HFF-Myc (cell line): ENCODE measurements at places on chromosomes 4 and X.

DNA sequence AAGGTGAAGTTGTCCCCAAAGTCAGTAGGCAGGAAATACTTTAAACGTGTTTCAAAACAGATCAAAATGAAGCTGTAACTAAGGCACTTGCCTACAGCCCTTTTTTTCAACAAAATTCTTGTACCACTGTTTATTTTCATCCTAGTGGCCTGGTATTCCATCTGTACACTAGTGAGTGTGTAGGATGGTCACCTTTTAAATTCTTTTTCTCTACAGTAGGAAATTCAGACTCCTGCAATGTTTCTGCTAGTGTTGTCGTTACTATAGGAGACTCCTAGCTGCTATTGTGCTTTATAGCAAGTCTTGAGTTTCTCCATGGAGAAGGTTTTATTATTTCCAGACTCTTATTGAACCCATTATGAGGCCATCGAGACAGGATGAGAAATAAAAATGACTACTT, 7.0 kb upstream of the NHS start:
- no peak for DNase-seq

GRCh38 chr4:108559068-108559793, 61.1 kb upstream of the RPL34 start:
- no peak for DNase-seq

GRCh38 chr4:105715692-105716278, 7.2 kb downstream of the GSTCD start:
- DNase-seq: no peak

GRCh38 chrX:47751670-47752069, 85.0 kb upstream of the ZNF81 start:
- no peak for DNase-seq

- DNase-seq: no peak
Measured at GRCh38 chr4:7705062-7705461, 234.6 kb downstream of the AFAP1 start.

- DNase-seq: no peak
Measured at GRCh38 chr4:83418211-83418610, 37.4 kb downstream of the HELQ start.

DNA sequence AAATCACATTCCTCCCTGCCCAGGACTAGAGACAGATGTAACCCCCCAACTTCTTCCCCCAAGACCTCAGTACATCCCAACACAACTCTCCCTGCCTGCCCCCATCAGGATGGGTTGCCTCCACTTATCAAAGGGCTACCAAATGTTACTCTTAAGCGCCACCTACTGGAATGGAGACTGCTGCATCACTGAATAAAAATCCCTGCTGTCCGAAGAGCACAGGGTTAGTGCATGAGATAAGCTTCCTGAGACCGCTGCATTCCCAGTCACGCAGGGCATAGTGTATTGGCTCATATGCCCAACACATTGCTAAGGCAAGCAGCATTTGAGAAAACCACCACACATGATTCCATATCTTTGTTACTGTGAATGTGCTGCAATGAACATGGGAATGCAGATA, 544.5 kb downstream of the PPP4R3C start:
- no peak for DNase-seq

DNA sequence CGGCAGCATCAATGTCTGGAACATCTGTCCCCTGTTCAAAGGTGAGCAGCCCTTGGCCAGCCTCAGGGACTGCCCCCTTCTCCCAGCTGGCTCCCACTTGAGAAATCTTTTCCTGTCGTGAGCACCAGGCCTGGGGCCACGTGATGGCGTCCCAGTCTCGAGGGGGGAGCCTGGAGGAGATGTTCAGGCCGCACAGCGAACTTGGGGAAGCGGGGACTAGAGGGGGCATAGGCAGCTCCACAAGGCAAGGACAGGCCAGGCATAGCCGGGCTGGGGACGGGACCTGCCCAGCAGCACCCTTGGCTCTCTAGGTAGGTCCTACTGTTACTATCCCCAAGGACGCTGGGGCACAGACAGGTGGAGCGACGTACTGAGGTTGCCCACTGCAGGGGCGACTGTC, 2.7 kb downstream of the SLC6A8 start:
- DNase-seq: no peak

GRCh38 chrX:39513836-39514235, 583.9 kb downstream of the BCOR start:
- DNase-seq: no peak

DNA sequence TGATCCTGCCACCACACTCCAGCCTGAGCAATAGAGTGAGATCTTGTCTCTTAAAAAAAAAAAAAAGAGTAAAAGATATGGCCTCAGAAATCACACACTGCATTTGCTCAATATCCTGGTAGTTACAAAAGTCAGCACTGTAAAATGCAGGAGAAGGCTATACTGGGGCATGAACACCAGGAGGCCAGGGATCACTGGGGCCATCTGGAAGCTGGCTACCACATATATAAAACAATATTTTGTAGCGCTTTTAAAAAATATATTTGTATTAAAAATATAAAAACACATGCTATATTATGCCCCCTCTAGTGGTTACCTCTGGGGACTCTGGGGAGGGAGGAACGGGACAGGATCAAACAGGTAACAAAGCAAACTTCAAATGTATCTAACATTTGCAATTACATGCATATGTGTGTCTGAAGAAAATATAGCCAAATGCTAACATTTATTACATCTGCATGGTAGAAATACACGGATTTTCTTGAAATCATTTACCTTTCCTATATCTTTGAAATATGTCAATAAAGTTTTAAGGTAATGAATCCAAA, 4.0 kb downstream of the C4orf46 start:
- DNase-seq: peak; percentile 3

- no peak for DNase-seq
Measured at GRCh38 chr4:18162453-18162852, 140.9 kb upstream of the LCORL start.

DNA sequence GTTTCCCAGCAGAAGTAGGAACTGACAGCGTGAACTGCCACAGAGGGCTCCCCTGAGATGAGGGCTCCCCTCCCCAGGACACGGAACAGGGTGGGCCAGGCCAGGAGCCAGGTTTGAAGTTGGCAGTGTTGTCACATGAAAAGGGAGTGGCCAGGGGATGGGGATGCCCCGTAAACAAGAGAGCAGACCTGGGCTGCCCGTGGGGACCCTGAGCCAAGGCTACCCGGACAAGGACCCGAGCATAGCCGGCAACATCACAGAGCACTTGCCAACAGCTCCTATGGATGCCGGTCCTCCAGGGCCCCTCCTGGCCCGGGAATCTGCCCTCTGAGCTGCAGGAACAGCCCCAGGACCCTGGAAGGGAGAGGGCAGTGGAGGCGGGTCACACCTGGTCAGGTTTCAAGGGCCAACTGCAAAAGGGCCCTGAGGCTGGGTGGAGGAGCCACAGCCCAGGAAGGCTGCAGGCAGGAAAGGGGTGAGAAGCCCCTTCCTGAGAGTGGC, 102.1 kb downstream of the CPZ start:
- no peak for DNase-seq

DNA sequence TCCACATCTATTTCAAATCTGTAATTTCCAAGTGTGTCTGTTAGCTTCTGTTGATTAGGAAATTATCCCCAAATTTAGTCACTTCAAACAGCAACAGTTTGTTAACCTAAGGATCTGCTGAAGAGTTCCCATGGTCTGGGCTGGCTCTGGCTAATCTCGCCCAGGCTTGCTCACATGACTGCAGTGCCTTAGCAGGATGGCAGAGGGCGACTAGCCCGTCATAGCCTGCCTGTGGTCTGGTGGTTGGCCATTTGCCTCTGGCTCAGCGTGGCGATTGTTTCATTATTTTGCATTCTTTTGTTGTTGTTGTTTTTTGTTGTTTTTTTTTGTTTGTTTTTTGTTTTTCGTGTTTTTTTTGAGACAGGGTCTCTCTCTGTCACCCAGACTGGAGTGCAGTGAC, 264.0 kb downstream of the TRIML1 start:
- no peak for DNase-seq

DNA sequence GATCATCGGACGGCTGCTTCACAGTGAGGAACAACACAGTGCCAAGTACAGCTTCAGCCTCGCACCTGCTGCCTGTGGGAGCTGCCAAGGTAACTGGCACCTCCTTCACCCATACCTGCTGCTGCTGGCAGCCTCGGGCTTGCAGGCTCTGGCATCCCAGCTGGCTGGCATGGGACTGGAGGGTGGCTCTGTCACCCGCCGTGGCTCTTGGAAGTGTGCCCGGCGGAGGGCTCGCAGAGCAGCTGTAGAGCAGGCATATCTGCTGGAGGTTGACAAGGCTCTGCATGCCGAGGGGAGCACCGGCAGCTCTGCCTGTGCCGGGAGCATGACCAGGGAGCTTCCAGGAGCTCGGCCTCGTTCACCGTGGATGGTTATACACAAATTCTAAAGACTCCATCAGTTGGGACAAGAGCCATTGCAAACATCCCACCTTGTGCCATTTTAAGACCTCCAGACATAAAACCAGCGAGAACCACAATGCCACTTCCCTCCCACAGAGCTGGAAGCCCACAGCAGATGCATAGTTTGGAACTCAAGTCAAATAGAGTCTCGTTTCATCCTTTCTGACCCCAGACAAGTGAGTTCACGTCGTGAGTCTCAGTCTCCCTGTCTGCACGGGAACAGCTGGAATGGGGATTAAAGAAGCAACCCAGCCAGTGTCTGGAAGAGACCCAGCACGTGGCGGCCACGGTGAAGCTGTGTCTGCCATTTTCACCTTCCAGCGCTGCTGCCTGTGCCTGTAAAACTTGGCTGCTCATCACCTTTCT, 84.3 kb upstream of the PSAPL1 start:
- DNase-seq: no peak

DNA sequence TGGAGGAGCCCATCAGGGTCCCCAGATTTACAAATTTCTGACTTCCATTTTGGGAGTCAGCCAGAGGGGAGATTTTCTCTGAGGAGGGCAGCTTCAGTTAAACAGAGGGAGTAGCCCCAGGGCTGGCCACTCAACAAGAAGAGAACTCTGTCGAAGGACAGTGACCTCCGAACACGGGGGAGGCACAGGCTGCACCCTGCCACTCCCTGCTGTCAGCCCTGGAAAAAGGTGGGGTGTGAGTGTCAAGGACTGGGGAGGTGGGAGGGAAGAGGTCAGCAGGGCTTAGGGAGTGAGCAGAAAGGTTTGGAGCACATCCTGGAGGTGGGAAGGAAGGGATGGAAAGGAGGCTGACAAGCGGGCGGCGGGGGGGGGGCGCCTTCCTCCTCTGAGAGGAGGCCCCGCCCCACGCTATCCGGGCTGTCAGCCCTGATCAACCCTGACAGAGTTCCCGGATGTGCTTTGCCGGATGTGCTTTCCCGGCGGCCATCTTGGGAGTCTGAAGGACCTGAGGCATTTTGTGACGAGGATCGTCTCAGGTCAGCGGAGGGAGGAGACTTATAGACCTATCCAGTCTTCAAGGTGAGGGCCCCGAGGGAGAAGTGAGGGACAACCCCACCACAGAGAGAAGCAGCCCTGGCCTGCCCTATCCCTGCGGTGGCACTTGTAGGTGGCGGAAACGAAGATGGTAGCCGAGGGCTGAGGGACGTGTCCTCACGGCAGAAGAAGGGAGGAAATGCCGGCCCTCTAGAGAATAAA, at the start of gene MAGEC1:
Gene MAGEC1 (plus strand): TSS at position 495 of the 756 bp plus-strand sequence. CDS start 1,179 bp downstream, outside the sequence.
- no peak for DNase-seq
